ENCODE measurements at places on chromosomes 7 and 10.

DNA sequence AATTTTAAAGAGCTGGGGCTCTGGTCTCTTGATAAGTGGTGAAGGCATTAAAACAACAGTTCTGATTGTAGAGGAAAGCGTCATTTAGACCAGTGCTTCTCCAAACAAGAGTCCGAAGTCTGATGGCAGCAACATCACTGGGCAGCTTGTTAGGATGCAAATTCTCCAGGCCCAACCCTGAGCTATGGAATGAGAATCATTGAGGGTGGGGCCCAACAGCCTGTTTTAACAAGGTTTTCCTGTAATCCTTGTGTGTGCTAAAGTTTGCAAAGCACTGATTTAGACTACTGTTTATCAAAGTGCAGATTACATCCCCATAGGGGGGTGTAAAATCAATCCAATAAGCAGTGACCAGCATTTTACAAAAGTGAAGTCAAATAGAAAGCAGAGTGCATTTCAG is 2.6 kb upstream of the ZNRF2 start:
- no peak for DNase-seq

DNA sequence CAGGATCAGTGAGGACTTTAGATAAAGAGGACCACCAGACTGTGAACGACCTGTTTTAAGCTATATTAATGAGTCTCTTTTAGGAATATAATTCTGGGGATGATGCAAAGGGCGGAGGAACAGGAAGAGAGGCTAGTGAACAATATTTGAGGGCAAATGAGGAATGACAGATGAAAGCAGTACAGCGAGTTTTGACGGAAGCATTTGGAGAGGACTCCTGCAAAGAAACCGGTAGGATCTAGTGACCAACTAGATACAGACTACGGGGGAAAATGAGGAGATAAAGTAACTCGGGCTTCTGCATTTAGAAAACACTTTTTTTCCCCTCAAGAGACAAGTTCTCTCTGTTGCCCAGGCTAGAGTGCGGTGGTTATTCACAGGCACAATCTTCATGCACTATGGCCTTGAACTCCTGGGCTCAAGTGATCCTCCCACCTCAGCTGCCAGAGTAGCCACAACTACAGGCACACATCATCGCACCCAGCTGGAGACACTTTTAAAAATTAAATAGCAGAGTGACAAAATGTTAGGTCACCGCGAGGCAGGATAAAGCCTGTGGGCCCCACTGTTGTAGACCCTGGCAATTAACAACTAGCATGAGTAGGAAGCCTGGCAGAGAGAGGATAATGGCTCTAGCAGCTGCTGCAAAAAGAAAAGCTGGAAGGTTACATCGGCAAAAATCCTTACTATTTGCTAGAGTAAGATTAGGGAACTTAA is 143.2 kb downstream of the SRPK2 start:
- DNase-seq = no peak

DNA sequence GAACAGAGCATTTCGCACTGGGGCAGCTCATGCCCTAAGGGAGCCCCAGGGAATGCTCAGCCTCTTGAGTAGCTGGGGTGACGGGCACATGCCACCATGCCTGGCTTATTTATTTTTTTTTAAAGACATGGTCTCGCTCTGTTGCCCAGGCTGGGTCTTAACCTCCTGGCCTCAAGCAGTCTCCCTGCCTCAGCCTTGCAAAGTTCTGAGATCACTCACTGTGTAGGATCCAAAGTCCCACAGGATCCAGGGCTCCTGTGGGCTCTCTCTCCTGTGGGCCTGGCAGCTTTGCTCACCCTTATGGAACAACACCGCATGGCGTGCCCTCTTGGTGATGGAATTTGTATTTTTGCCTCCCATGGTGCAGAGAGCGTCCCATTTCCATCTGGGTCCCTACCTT is 34.0 kb downstream of the TMEM120A start:
- DNase-seq = no peak

DNA sequence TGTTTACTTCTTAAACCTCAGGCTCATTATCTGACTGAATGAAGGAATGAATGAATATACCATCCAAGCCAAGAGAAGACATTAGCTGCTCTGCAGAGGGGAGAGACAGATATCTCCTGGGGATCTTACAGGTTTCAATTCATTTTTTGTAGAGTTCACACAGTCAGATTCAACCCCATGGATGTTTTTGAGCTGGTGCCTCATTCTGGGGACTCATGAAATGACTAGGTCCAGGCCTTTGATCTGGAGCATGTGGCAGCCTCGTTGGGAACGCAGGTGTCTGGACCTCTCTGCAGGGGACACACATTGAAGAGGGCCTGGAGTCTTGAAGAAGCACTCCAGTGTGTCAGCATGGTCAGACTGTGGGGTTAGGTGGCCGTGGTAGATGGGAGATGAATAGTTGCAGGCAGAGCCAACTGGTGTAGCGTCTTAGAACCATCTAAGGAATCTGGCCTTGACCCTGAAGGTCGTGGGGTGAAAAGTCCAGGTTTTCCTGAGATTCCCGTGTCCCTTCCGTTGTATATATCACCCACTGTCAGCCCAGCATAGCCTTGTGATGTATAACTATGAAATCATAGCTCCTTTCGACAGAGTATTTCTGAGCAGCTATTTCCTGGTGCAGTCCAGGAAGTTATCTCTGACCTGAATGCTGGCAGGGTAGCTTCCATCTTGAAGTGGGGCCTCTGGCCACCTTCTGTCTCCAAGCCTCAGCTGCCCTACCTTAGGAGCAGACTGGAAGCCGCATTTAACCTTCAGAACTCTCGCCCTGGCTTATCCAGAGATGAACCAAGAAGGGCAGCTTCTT is 22.3 kb downstream of the BTBD16 start:
- DNase-seq = no peak

DNA sequence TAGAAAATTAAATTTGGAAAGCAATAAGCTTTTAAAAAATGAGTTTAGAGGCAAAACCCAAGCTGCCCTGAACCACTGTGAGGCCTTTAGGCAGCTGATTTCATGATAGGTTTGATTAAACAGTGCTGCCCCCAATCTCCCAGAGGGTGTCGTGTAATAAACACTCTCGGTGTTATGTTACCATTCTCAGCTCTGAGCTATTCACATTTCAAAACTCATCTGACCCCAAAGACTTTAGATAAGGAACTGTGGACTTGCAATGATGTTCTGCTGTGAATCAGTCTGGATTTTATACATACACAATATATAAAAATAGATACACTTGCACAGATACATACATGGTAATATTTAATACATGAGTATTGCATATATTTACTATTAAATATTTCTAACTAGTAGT is 120.4 kb downstream of the MALRD1 start:
- DNase-seq = no peak

GRCh38 chr7:133748443-133749407 is 378.4 kb upstream of the LRGUK start:
- DNase-seq = no peak

GRCh38 chr10:62155054-62155680 is 113.5 kb downstream of the RTKN2 start:
- DNase-seq = no peak

DNA sequence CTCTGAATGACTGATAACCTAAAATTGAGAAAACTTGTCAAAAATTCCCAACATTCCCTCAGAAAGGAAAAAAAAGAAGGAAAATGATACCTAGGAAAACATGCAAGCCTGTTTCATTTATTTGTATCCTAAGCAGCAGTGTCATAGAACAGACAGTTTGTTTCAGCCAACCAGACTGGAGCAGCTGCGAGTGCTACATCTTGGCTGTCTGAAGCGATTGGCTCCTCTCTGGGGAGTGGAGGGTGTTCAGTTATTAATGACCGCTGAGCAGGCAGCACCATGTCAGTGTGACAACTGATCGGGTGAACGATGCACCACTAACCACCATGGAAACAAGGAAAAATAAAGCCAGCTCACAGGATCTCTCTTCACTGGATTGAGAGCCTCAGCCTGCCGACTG is at the start of gene LRRN3:
Gene LRRN3 (plus strand): TSS at position 282 of the 400 bp plus-strand sequence. CDS start 31,646 bp downstream, outside the sequence.
- DNase-seq = no peak

DNA sequence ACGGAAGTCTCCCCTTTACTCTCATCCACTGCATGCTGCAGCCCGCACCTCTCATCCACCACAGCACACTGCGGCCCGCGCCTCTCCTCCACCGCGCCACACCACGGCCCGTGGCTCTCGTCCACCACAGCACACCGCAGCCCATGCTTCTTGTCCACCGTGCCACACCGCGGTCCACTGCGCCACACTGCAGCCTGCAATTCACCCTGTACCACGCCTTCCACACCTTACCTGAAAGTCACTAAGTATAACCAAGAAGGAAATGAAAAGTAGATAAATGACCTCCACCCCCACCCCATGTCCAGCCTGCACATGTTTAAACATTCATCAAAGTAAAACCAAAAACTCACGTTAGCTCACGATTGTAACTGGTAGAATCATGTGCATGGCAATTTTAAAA is 176.1 kb downstream of the DIP2C start:
- DNase-seq = no peak

- no peak for DNase-seq
These were observed 145.1 kb downstream of the ACTR3B start for GRCh38 chr7:152904698-152905097.

DNA sequence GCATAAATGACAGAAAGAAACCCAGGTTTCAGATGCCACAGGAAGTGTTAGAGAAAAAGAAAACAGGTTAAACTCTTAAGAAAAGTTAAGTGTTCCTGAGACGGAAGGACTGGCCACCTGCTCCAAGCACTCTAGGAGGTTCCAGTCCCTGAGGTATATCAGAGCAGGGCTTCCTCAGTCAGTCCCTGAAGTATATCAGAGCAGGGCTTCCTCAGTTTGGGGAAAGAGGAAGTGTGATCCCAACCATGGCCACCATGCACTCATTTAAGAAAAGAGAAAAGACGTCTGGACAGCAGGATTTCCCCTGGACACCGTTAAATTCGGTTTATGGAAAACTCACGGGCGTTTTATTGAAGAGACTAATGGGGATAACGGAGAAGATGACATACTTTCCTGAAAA is 133.4 kb upstream of the PFKP start:
- no peak for DNase-seq

DNA sequence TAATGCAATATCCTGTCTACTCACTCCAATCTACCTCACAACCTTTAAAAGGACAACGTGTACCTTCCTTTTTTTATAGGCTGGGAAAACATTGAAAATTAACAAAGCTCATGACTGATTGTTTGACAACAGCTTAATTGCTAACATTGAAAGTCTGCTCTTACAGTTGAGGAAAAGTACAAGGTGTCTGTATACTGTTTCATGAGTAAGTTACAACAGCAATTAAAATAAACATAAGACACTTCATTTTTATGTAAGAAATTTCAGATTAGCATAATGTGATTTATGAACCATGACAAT is 28.6 kb upstream of the NCAPG2 start:
- DNase-seq = no peak

DNA sequence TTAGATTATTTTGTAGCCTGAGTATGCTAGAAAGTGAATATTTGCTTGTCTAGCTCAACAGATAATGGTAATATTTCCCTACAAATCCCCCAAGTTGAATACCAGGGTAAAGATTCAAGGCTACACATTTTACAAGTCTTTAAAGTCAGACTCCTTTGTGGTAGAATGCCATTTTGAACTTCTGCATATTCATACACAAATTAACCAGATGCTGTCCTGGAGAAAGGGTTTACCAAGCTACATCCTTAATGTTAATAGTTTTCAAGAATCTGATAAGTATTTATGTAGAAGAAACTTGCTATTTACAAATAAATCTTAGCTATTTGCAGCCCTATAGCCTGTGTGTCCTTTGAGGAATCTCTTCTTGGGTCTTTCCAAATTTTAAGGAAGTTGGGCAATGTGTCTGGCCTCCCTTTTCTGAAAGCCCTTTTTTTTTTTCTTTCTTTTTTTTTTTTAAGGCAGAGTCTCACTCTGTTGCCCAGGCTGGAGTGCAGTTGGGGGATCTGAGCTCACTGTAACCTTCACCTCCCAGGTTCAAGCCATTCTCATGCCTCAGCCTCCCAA is 82.6 kb downstream of the CPEB3 start:
- no peak for DNase-seq

DNA sequence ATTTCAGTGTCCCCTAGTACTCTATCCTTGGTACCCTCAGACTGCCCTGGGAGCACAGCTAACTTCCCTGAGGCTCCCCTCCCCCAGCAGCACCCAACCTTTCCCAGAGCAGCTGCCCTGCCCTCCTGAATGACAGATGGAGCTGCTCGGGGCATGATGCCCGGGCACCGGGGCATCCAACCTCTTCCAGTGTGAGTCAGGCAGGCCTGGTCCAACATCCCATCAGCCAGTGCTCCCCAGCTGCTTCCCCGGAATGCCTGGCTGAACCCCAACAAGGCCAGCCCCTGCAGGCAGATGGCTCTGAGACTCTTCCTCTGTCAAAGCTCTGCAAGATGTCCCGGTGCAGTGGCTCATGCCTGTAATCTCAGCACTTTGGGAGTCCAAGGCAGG is 11.9 kb upstream of the TSPAN15 start:
- no peak for DNase-seq

- DNase-seq = no peak
These were observed 82.2 kb downstream of the SORBS1 start for GRCh38 chr10:95478935-95479334.

- DNase-seq = peak; percentile 95
These were observed at the start of gene IL6 for GRCh38 chr7:22726907-22727713. IL6 (plus strand) TSS chr7:22727200; CDS start chr7:22727263, 63 bp downstream.

DNA sequence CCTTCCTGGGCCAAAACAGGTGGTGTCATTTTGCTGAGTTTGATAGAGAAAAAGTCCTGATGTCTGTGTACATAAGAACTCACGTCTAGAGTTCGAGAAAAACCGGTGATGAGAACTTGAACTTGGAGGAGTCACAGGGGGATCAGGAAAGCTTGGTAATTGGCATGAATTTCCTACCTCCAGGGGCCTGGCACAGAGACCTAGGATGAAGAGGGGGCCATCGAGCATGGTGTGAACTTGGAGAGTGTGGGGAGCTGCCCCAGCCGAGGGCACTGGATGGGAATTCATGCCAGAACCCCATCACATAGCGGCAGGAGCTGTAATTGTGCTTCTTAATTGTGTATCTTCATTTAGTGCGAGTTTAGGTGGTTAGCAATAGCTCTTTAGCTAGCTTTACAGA is 82.2 kb downstream of the CUX1 start:
- no peak for DNase-seq
